Astrocyte of the cerebellum (primary cell): ENCODE measurements at places on chromosomes 1 and 21.

GRCh38 chr1:161083748-161084596, 5.4 kb downstream of the NECTIN4 start:
- no peak for DNase-seq

DNA sequence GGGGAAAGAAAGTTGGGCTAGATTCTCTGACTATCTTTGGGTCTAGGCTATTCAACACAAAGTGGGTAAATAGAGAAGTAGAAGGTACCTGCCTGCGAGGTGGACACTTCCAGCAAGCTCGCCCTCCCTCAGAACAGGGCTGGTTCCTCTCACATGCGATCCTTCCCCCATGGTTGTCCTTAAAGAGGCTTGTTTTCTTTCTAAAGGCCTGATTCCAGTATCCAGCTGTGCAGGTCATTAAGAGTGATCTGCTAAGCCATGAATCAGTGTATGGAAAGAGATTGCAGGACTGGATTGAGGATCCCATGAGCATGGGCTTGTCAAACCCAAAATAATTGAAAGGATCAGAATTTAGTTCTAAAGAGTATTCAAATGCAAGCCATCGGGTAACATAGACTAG, 189.0 kb downstream of the URB2 start:
- DNase-seq, result no peak

DNA sequence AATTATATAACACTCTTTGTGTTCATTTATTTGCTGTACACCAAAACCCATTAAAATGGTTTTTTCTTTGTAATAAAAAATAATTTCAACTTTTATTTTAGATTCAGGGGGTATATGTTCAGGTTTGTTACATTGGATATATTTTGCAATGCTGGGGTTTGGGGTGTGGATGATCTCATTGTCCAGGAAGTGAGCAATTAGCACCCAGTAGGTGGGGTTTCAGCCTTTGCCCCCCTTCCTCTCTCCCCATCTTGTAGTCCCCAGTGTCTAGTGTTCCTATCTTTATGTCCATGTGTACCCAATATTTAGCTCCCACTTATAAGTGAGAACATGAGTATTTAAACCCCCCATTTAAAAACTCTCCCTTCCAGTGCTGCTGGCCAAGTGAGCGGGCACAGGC, 184.6 kb downstream of the RHOU start:
- DNase-seq, result no peak

- DNase-seq, result no peak
Observed at GRCh38 chr21:41316200-41317062, at the start of gene FAM3B. Gene FAM3B (plus strand): TSS chr21:41316801. CDS start chr21:41316880, 79 bp downstream.

DNA sequence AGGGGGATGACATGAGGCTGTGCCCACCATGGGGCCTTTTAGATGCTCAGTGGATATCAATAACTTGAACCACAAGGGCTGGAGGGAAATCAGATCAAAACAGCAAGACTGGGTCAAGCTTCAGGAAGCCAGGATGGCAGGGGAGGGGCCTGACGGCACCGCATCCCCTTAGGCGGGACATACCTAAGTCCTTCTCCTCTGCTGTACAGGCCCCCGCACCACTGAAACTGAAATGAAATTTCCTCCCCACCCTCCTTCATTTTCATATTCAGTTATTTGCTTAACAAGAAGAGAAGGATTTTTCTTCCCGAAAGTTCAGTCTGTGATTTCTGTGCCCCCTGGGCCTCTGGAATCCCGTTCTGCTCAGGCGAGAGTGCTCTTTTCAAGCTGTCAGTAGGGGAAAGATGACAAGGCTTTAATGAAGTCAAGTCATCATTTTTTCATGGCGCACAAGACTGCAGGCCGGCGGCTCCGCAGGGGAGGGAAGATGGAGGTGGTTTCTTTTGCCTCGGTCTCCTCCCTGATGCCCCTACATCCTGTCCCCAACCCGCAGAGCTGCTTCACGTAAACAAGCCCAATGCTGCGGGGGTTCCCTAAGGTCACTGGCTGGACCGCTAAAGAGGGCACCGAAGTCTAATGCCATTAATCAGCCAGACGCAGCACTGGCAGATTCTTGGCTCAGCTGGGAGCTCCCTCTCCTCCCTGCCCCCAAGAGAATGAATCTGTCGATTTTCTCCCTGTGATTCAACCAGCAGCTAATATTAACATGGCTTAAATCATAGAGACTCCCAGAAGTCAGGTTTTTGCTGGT, 264.8 kb downstream of the C1orf94 start:
- DNase-seq, result no peak

DNA sequence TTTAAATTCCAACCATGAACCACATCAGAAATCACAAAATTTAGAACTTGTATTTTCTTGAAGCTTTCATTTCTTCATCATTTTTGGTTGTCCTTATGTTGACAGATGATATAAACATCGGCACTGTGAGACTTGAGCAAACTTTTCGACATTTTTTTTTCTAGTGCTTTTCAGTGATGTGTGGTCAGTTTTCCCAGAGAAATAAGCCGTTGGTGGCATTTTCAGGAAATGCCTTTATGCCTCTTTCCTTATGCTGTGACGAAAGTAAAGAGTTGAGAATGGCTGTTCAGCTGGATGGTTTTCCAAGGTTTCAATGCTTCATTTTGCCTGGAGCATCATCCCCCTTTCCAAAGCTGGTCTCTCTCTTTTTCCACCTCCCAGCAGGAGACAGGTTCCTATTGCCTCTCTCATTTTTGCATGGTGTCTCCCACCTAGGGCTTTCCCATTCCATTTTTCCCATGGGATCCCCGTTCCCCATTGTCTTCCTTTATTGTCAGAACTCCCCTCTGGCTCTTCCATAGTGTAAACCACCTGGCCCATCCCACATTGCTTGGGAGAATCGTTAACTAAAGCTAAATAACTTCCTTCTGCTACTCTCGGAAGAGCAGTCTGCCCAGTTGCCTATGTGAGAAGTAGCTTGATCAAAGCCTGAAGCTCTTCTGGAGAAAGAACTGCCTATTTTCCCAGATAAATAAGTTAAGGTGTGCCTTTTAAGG, 61.4 kb upstream of the DYNLT5 start:
- DNase-seq, result no peak

DNA sequence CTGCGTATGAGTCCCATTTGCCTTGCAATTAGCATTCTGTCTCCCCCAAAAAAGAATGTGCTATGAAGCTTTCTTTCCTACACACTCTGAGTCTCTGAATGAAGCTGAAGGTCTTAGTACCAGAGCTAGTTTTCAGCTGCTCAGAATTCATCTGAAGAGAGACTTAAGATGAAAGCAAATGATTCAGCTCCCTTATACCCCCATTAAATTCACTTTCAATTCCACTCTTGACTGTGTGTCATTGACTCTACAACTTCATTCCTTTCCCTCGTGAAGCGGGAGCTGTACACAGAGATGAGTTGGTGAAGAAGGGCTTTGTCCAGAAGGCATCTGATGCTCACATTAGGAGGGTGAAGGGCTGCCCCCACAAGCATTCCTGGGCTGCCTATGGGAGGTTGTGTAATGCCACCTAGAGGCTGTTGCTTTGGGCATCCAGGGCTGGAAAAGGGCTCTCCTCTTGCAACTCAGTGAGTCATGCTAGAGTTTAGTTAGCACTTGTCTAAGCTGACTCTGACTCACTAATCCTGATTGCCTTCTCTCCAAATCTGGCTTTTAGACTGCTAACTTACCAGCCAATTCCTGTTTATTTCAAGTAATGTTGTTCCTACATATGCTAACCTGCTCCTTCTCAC, 1.8 kb downstream of the SPRR1B start:
- no peak for DNase-seq

DNA sequence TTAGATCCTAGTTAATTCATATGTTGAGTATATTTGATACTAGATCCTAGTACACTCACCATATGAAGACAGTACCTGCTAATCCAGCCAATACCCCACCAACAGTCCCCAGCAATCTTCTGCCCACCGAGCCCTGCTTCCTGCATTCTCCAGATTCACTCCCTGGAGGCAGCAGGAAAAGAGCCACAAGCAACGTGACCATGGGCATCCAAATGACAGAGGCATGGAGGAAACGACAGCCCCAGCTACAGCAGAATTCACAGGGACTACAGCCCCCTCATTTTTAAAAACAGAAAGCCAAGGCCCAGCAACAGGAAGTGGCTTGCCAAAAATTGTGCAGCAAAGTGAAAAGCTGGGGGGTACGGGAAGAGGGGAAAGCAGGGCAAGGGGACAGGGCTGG, 29.3 kb downstream of the ASTN1 start:
- DNase-seq, result no peak

- no peak for DNase-seq
Observed at GRCh38 chr1:17567582-17567981, 28.1 kb downstream of the ARHGEF10L start.

- DNase-seq, result no peak
Observed at GRCh38 chr21:28635541-28635940, 357.1 kb downstream of the LTN1 start.

GRCh38 chr21:43835861-43836260, 29.2 kb upstream of the AGPAT3 start:
- DNase-seq, result no peak

DNA sequence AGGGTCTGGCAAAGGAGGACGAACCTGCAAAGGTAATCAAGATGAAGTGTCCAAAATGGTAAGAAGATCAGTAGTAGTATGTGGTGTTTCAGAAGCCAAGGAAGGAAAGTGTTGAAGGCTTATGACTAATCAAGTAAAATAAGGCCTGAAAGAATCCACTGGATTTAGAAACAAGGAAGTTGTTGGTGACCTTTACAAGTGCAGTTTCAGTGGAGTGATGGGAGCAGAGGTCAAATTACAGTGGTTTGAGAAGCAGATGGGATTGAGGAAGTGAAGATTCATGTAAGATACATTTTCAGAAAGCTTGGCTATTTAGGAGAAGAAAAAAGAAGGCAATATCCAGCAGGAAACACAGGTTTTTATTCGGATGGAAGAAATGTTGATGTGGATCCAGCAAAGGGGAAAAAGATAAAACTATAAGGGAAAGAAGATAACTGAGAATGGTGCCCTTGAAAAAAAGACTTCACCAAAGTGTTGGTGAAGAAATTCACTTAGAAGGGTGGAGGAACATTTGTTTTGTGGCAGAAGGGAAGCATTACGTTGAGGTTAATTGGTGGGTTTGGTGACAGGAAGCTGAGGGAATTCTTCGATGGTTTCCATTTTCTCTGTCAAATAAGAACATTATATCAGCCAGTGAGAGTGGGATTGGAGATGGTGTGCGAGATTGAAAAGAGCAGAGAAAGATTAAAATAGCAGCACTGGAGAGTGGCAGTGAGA, 2.1 kb downstream of the ARMH1 start:
- no peak for DNase-seq

DNA sequence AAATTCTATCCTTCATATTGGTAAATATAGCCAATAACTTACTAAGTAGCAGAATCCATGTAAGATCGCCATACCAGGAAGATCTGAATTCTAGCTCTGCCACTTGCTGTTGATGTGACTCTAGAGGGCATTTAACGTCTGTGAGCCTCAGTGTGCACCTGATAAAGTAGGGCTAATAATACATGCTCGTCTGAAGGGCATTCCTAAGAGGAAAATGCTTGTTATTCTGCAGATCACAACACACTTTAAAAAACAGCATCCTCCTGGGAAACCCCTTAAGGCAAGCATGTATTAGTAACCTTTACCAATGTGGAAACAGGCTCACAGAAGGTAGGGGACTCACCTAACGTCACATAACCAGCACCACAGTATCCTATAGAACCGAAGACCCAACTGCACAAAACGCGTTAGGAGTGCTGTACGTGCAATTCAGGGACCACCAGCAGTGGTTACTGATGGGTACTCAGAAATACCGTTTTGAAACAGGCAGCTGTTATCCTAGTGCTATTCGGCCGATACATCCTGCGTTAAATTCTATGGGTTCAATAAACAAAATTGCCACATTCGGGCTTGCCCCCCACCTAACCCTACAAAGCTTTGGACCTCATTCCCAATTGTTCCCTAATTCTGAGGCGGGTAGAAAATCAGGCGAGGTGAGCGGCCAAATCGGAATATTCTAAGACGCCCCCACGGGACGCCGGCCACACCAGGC, 758 bp downstream of the DEPDC1 start:
- DNase-seq, result no peak

GRCh38 chr1:42992054-42992571, 33.4 kb upstream of the SLC2A1 start:
- no peak for DNase-seq

DNA sequence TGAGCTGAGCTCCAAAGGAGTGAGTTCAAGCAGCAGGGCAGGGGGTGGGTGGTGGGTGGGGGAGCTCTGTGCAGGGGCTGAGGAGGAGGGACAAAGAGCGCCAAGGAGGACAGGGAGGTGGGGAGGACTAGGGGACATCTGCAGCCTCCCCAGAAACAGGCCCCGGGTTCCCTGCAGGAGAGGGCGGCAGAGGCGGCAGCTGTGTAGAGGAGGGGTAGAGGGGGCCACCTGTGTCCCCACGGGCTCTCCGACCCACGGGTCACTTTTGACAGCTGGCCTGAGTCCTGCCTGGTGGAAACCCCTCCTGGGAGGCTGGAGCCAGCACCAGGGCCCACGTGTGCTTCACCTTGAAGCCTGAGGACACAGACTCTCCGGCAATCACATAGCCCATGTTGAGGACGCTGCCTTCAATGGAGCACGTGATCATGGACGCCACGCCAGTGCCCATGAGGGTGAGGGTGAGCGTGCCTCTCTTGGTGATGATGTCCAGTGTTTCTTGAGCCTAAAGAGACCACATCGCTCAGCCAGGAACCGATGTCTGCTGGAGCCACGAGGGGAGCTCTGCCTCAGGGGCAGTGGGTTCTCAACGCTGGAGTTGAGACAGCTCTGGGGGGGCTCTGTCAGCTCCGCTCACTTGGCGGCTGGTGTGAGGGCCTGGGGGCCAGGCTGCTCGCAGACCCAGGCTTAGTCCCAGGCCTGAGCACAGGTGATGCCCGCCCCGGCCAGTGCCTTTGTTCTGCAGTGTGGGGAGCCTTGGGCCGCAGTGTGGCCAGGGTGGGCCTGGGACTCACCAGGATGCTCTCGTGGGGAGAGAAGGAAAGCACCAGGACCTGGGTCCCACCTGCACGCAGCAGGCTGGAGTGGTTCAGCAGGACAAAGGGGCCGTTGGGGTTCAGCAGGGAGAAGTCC, 6.6 kb upstream of the TMEM52 start:
- DNase-seq, result no peak

- DNase-seq, result no peak
Observed at GRCh38 chr1:183873642-183874041, 68.7 kb downstream of the RGL1 start.

DNA sequence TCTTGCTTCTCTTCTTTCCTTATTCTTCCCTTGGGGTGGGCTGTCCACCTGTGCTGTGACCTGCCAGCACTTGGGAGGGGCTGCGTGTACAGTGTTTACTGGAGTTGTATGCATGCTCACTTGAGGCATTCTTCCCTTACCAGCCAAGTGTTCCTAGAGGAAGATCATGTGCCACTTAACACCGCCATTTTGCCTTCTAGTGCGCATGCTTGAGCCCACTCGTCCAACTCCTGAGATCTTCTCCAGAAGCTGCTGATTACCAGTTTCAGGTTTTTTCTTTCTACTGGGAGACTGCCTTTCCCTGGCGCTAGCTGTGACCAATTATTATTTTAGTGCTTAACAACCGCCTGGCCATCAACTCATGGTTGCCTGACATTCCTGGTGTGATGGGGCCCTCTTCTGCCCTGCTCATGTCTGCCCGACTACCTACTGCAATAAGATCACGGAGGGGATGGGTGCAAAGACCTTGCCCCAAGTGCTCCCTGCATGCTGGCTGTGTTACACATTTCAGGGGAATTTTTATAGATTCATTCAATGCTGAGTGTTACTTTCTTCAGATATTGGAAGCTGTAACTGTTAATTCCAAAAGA, 74.2 kb upstream of the B3GALT5 start:
- DNase-seq, result no peak
